Fibroblast of gingiva (primary cell): ENCODE measurements at places on chromosomes 4 and X.

DNA sequence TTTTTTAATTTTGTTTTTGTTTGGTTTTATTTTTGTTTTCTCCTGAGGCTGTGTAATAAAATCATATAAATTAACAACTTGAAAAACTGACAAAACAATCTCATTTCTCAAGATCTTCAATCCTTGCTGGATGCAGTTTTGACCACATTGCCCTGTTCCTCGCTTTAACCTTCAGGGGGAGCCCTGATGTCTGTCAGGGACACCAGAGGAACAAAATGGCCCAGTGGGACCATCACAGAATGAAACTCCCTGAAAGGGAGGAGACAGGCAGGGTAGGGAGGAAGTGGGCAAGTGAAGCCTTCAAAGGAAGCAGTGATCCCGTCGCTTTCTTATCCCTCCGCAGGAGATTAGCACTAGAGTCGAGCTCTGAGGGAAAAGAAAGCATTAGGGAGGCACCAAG, 274.9 kb upstream of the LDB2 start:
- DNase-seq, result no peak

DNA sequence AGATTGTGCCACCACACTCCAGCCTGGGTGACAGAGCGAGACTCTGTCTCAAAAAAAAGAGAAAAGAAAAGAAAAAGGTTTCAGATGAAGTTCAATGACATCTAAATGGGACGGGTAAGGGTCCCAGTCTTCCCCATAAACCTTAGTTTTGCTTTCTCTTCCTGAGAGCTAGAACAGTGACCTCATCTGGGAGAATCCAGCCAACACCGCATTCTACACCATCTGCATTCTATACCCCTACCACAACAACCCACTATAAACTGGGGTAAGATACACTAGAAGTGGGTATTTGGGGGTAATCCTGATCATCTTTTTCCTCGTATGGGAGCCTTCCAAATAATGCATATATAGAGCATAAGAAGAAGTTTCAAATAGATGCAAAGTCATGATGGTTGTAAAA, 18.2 kb downstream of the SLC25A43 start:
- DNase-seq, result no peak

GRCh38 chrX:104684077-104684476, 118.1 kb downstream of the IL1RAPL2 start:
- DNase-seq, result no peak

DNA sequence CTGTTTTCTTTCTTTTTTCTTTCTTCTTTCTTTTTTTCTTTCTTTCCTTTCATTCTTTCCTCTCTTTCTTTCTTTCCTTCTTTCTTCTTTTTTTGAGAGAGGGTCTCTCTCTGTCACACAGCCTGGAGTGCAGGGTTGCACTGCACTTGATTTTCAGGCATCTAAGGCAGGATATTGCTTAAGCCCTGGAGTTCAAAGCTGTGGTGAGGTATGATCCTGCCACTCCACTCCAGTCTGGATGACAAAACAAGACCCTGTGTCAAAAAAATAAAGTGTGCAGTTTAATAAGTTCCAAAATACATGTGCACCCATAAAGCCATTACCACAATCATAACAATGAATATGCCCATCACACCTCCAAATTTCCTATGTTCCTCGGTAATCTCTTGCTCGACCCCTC, 10.6 kb upstream of the ZNF718 start:
- DNase-seq, result no peak

DNA sequence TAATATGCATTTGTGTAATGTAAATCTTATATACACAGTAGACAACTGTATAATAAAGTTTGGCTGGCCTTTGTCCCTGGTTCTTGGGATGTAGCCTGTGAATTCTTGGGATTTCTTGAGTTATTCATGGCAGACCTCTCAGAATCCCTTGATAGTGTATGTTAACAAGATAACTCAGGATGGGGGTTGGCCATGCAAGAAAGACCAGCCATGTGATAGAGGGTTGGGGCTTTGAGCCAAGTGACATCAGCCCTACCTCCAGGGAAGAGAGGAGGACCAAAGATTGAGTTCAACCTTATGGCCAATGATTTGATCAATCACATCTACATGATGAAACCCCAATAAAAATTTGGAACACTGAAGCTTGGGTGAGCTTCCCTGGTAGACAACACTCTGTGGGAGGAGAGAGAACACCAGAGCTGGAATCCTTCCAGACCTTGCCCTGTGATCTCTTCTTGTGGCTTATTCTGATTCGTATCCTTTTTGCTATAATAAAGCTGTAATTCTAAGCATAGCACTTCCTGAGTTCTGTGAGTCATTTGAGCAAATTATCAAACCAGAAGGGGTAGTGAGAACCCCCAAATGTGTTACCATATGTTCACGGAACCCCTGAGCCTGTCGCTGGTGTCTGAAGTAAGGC, 11.3 kb downstream of the SLC2A9 start:
- DNase-seq, result no peak

GRCh38 chrX:110409925-110410324, 51.3 kb downstream of the RTL9 start:
- no peak for DNase-seq

- DNase-seq, result no peak
Measured at GRCh38 chrX:130020661-130021324, 38.4 kb downstream of the BCORL1 start.

GRCh38 chrX:137926090-137926489, 360.2 kb downstream of the ZIC3 start:
- DNase-seq, result no peak
